ENCODE measurements at places on chromosomes 13 and 19. TPM values are rescaled to one million over a fixed set of nuclear protein-coding genes. Genes with fewer than 3 reads are reported as not detected.

The ZNF93 gene
- total RNA-seq: 15.6 TPM

- ATAC-seq: peak; percentile 65
Observed at GRCh38 chr19:33064458-33064791, 263 bp downstream of the RHPN2 start.

- no peak for ATAC-seq
Observed at GRCh38 chr19:35002037-35002535, 2.0 kb downstream of the GRAMD1A start.

The OR7D2 gene
- total RNA-seq: not detected

DNA sequence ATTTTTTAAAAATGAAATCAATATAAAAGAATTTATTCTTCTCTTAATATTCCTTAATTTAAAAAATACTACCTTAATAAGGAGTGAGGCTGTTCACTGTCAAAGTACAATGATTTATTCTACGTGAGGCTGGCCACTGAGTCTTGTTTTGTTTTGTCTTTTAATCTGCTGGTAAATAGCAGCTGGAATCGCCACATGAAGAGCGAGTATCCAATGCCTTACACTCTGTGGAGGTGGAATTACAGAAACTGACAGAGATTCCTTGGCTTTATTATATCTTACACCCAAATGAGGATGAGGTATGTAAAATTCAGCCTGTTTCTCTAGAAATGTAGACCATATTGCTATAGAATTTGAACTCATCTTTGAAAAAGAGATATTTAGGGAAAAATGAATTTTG is 52.9 kb upstream of the AKAP11 start:
- no peak for ATAC-seq

GRCh38 chr19:1039646-1040475 is at the start of gene ABCA7:
Gene ABCA7, plus strand, starts transcription at chr19:1040107. Its CDS starts 1,255 bp downstream, at chr19:1041362.
- peak; percentile 96 for ATAC-seq

GRCh38 chr13:109941951-109942350 is 155.6 kb upstream of the IRS2 start:
- no peak for ATAC-seq

The VSTM1 gene
- total RNA-seq: not detected

- no peak for ATAC-seq
Observed at GRCh38 chr13:98300956-98301641, 124.0 kb upstream of the RNF113B start.

GRCh38 chr13:91158017-91158395 is 189.5 kb upstream of the MIR17HG start:
- ATAC-seq: no peak

The CBARP gene
- 1.4 TPM for total RNA-seq

The TUBB4A gene
- 2.7 TPM for total RNA-seq

The LRRC25 gene
- not detected for total RNA-seq

GRCh38 chr13:98297051-98297450 is 120.0 kb upstream of the RNF113B start:
- no peak for ATAC-seq

The KLK7 gene
- total RNA-seq: not detected

DNA sequence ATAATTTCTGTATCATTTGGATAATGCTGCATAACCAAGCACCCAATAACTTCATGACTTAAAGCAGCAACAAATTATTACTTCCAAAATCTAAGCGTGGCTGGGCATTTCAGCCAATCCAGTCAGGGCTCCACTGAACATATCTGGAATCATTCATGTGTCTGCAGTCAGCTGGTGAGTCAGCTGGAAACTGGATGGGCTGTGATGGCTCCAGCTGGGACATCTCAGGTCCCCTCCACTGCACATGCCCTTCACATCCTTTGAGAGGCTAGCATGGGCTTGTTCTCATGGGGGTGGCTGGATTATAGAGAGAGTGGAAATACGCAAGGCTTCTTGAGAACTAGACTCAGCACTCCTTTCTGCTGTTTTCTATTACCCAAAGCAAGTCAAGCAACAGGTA is 961.9 kb downstream of the DIAPH3 start:
- no peak for ATAC-seq

DNA sequence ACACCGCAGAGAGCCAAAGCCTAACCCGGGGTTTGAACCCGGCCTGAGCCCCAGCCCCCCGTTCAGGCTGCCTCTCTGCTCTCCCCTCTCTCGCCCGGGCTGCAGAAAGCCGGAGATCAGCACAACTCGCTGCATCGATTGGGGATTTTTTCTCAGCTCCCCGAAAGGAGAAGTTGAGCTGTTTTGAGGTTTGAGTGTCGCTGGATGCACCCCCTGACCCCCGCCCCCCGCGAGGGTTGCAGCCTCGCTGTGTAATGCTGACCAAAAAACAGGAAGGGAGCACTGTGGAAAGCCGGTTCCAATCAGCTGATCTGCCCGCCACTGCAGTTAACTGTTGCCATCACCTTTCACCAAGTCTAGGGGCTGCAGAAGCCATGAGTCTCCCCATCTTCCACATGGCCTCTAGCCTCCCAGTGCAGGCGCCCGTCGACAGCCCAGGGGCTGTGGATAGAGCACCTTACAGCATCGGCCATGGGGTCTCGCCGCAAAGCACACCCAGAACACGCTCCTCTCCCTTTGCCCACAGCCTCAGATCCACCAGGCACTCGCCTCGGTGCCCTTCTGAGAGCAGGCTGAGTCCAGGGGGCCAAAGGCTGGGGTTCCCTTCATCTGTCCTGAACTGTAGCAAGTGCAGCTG is 34.5 kb downstream of the MYO9B start:
- no peak for ATAC-seq

DNA sequence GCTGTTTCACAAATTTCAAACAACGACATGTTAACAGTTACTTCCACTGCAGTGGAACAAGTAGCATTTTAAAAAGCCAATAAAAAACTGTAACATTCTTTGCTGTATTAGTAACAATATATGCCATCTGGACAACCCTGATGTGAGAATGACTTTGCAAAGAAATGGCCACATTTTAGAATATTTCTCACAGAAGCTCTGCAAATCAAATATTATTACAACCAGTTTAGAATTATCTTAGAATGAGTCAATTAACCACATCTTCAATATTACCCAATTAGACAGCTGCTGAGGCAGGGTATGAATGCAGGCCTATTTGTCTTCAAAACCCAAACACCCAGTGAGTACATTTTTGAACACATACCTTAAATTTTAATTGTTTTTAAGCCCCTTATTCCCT is 3.2 kb downstream of the ZNF699 start:
- no peak for ATAC-seq

DNA sequence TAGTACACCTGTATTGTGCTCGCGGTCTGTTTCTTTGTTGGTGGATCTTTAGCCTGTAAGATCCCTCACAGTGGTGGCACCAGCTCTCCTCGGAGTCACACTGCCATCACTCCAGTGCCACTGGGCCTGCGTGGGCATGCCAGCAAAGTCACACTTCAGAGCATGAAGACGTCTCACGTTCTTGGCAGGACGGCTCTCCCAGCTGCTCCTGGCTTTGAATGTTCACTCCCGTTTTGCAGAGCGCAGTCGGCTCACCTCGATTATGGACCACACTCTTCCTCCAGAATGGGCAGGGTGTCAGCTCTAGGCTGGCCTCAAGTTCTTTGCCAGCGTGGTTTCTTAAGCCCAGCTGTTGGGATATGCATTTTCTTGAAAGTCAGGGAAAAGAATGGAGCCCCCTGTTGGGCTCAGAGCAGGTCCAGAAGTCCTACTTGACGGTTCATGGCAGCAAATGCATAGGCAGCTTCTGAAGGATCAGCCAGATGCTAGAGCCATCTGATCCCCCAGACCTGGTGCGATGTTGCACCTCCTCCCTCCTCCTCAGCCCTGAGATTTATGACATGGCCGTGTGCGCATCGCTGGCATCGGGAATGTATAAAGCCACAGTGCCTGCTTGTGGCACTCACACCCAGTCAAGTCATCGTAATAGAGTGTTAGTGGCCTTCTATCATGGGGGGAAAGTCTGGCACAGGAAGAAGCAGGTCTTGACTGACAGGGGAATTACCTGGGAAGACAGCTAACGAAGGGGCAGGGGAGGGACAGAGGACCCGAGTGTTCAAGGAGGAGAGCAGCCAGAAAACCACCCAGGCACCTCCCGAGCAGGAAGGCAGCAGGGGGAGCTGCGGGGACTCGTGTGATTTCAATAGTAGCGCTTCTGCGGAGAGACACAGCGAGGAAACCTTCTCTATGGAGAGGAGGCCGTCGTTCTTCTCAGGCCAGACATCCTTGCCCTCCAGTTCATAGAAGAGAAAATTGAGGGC is 40.2 kb upstream of the NPAS1 start:
- no peak for ATAC-seq

DNA sequence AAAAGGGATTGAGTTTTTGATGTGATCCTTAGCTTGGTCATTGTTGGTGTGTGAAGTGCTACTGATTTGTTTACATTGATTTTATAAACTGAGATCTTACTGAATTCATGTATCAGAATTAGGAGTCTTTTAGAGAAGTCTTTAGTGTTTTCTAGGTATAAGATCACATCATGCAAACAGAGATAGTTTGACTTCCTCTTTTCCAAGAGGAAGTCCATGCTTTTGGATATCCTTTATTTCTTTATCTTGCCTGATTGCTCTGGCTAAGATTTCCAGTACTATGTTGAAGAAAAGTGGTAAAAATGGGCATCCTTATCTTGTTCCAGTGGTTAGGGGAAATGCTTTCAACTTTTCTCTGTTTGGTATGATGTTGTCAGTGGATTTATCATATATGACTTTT is 561.2 kb upstream of the SLITRK1 start:
- no peak for ATAC-seq

DNA sequence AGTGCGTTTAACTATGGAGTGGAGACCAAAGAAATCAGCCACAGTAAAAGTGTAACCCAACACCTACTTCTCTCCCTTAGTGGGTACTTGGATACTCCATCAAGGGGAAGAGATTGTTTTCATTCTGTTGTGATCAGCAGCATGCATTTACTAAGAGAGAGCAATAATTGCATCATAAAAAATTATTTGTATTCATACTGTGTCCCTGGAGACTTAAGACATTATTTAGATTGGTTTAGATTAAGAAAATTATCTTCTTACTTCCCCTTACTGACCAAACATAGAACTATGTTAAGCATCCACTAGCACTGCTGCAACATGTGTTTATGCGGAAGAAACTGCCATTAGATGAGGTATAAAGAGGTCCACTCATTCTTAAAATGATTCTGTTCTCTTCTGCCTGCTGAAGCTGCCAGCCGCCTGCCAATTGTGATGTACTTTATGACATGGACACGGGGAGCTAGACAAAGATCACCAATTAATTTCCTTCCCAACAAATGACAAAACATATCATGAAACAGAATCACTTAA is 738.5 kb downstream of the DIAPH3 start:
- ATAC-seq: no peak

GRCh38 chr13:106762708-106763107 is 194.8 kb upstream of the ARGLU1 start:
- ATAC-seq: no peak

DNA sequence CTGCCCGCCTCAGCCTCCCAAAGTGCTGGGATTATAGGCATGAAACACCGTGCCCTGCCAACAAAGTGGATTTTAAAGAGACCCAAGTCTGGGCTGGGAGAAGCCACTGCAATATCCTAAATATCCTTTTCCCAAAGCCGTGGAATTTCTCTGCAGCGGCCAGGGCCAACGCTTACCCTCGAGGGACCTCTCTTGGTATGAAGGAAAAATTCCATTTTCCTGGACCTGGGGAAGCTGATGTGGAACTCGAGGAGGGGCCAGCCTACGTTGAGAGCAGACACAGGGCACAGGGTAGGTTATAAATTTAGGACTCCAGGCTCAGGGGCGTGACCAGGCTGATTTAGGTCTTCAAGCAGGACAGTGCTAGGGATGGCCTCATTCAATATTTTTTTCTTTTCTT is 17.7 kb upstream of the UPF1 start:
- no peak for ATAC-seq

- ATAC-seq: no peak
Observed at GRCh38 chr13:110816500-110816899, 98.4 kb downstream of the ANKRD10 start.

DNA sequence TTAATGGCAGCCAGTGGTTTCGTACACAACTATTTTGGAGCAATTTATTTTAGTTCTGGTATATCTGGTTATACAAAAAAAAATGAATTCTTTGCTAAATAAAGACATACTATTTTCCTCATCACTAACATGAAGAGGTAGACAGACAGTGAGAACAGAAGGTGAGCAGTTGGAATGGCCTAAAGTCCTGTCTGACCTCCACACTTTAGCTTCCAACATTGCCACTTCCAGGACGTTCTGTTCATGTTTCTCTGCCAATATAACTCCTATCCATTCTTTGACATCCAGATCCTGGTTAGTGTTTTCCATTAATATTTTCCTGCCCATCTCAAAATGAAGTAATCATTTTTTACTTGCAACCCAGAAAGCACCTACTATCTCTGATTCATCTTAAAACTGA is 112.9 kb upstream of the FRY start:
- no peak for ATAC-seq

- peak; percentile 78 for ATAC-seq
Observed at GRCh38 chr19:2648528-2648937, 54.0 kb downstream of the GNG7 start.

The FGF14 gene
- total RNA-seq: not detected

The MCF2L gene
- total RNA-seq: 3.0 TPM

DNA sequence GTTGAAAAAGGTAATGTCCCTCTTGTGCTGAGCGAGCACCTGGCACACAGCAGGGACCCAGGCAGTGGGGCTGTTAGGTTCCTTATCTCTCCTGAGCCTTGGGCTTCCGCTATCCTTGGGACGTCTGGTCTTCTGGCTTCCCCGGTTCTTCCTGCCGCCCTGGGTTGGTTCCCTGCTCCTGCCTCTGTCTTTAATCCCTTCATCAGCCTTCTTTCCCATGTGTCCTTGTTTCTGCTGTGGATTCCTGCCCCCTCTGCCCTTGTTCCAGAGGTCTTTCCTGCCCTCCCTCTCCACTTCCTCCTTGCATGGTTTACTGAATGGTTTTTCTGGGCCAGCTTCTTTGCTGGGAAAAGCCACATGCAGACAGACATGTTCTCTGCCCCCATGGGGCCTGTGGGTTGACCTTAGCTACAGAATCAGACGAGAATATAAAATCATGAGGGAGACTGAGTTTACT is 2.6 kb downstream of the EPN1 start:
- no peak for ATAC-seq

DNA sequence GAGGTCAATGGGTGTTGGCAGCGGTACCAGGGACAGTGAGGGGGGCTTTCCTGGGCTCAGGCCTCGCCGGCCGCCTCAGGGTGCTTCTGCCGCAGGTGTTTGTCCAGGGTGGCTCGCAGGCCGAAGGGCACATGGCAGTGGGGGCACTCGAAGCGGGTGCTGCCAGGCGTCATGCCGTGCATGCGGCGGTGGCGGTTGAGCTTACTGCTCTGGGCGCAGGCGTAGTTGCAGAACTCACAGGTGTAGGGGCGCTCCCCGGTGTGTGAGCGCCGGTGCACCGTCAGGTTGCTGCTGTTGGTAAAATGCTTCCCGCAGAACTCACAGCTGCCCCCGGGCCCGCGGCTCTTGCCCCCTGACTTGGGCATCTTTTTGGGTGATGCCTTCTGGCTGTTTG is 4.7 kb downstream of the ZNF296 start:
- ATAC-seq: no peak

GRCh38 chr19:6773323-6773931 is 919 bp downstream of the VAV1 start:
- ATAC-seq: peak; percentile 57

The IGFLR1 gene
- 153 TPM for total RNA-seq

DNA sequence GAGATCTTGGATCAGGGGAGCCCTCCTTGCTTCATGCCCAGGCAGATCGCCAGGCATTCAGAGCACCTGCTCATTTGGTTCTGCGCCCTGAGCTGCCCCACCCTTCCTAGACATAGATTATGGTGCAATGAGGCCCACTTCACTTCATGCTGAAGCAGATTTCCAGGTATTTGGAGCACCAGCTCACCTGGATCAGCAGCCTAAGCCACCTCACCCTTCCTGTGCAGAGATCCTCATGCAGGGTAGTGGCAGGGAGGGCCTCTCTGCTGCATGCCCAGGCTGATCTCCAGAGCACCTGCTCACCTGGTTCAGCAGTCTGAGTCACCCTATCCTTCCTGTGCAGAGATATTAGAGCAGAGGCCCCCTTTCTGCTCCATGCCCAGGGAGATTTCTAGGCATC is 1966.1 kb downstream of the PCDH9 start:
- no peak for ATAC-seq

Measured in activated T-helper 17 cell treated with anti-CD3 and anti-CD28 coated beads, Interleukin-2, amount 50 U/mL, for 72 hours (primary cell).